ENCODE measurements at places on chromosomes 6 and 20. TPM values are rescaled to one million over a fixed set of nuclear protein-coding genes. Genes with fewer than 3 reads are reported as not detected.

GRCh38 chr20:59207742-59208357 lies 44.2 kb downstream of the ZNF831 start:
- peak; percentile 57 for DNase-seq

GRCh38 chr20:30963591-30963990 lies 293.9 kb upstream of the DEFB115 start:
- DNase-seq = no peak

- no peak for DNase-seq
These were observed 4.1 kb downstream of the MDFI start for GRCh38 chr6:41642090-41642959.

The TNNC2 gene
- not detected for total RNA-seq

The USP49 gene
- 3.1 TPM for total RNA-seq
